ENCODE measurements at places on chromosomes 6 and 20.

GRCh38 chr6:128361378-128361777 lies 159.0 kb downstream of the PTPRK start:
- no peak for DNase-seq

- no peak for DNase-seq
These were observed 397.7 kb downstream of the RFPL4B start for GRCh38 chr6:112744827-112745226.

- DNase-seq: no peak
These were observed 682.1 kb upstream of the ADGRB3 start for GRCh38 chr6:67952948-67953347.

DNA sequence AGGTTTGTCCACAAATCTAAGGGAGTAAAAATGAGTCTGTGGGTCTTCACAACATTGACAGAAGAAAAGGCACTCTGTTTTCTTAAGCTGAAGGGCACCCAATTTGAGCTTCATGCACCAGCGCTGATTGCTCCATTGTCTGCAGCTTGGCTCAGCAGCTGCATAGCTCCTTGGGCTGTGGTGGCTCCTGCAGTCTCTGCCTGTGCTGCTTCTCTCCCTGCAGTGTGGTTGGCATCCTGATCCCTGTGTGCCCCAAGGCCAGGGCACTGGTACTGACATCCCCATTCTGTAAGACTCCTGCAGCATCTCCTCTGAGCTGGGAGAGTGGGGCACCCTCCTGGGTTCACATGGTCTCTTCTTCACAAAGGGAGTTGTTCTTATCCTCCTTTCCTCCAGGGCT lies 83.2 kb upstream of the B3GAT2 start:
- no peak for DNase-seq

DNA sequence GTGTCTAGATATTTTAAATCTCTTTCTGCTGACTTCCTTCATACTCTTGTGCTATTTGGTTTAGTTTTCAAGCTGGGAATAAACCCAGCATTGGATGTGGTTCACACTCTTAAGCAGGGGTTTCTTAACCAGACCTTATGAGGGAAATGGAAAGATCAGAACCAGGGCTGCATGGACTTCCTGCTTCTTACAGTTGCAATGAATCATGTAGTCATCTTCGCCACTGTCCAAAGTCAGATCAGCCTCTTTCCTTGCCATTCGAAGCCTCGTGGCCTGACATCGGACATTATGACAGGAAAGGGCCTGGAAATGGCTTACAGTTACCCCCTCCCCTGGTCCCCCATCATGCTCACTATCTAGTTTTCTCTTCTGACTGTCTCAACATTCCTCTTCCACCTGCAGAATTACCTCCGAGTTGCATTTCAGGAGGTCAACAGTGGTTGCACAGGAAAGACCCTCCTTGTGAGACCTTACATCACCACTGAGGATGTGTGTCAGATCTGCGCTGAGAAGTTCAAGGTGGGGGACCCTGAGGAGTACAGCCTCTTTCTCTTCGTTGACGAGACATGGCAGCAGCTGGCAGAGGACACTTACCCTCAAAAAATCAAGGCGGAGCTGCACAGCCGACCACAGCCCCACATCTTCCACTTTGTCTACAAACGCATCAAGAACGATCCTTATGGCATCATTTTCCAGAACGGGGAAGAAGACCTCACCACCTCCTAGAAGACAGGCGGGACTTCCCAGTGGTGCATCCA lies 16.8 kb upstream of the NAA20 start:
- no peak for DNase-seq

DNA sequence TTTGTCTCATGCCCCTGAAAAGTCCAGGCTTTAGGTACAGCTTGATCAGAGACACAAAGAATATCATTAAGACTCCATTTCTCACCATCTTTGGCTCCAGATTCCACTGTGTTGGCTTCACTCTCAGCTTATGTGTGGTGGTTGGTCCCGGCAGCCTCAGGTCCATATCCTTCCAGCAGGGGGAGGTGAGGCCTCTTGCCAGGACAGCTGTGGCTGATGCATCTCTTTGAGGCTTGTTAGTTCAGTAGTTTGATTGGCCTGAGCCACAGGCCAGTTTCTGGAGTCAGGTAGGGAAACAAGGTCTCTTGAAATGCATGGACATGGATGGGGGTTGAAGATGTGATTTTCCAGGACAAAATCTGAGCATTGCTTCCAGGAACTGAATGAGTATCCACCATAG lies 62.4 kb downstream of the JAG1 start:
- DNase-seq: no peak

- DNase-seq: peak; percentile 33
These were observed 122.6 kb upstream of the PHACTR1 start for GRCh38 chr6:12593771-12594529.

DNA sequence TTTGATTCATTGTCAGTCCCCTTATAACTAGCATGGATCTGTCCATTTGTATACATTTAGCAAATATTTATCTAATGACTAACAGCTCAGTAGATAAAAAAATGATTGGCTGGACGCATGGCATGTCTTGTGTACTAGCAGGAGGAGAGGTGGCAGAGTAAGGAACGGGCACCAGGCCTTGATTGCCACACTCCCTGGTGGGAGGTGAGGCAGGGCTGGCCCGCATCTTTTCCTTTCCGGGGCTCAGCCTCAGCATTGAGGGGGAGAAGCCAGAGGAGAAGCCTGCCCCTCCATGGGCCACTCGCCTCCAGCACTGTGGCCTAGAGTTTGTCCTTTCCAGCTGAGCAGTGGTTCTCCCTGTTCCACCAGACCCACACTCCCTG lies 84.9 kb upstream of the TMEM181 start:
- DNase-seq: peak; percentile 45

DNA sequence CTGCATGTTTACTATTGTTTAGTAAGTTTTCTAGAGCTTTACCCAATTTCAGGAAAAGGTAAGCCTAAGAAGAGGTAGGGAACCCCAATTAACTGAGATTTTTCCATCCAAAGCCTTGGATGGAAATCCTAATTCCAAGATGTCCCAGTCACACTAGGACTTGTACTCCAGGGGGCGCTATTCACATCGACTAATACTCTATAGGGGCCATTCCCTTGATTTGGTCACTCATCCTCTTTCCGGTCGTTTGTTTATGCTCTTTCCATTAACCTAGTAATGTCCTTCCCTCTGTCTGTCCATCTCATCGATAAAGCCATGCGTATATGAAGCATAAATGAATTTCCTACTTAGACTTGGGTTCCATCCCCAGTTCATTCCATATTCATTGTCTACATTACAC lies 80.8 kb upstream of the FUCA2 start:
- no peak for DNase-seq

GRCh38 chr6:127775371-127775770 lies 125.5 kb downstream of the THEMIS start:
- no peak for DNase-seq

DNA sequence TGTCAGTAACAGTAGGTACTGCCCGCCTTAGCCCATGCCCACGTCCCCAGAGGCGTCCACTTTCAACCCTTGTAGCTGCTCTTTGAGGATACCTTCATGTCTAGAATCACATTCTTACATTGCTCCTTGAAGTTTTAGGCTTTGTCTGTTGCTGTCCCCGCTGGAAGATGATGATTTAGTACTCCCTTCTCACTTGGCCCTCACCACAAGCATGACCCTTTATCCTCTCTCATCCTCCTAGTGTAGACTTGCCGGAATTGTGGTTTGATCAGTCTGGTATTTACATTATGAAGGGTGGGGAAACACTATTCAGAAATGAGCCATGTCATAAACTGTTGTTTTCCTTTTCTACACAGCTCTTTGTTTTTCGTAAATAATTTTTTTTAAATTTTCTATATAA lies 87.4 kb downstream of the ARID1B start:
- DNase-seq: no peak

GRCh38 chr6:82025271-82025670 lies 222.3 kb downstream of the IBTK start:
- DNase-seq: no peak

DNA sequence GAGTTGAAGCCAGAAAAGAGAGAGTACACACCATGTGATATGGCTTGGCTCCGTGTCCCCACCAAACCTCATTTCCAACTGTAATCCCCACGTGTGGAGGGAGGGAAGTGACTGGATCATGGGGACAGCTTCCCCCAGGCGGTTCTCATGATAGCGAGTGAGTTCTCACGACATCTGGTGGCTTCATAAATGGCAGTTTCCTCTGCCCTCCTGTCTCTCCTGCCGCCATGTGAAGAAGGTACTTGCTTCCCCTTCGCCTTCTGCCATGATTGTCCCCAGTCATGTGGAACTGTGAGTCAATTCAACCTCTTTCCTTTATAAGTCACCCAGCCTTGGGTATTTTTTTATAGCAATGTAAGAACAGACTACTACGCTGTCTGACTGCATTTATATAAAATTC lies 40.3 kb downstream of the TAF4 start:
- no peak for DNase-seq

DNA sequence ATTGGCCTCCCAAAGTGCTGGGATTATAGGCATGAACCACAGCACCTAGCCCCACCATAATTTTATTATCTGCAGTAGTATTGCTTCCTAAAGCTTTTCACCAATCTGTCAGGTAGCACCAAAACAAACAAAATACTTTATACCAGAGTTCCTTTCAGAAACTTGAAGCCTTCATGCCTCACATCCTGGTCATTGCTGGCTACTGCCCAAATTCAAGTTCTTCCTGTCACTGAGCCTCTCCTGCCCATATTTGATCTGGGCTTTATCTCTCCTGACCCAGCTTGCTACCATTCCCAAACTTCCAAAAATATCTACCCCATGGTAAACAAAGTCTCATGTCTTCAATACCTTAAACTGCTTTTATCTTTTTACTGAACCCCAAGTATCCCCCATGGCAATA lies 34.9 kb upstream of the DST start:
- DNase-seq: no peak
